ENCODE measurements at places on chromosomes 11 and 22.

GRCh38 chr11:122306831-122307391 is 190.9 kb upstream of the BLID start:
- DNase-seq, result no peak

- DNase-seq, result no peak
These were observed 1089.1 kb downstream of the TBC1D22A start for GRCh38 chr22:47851586-47851985.

DNA sequence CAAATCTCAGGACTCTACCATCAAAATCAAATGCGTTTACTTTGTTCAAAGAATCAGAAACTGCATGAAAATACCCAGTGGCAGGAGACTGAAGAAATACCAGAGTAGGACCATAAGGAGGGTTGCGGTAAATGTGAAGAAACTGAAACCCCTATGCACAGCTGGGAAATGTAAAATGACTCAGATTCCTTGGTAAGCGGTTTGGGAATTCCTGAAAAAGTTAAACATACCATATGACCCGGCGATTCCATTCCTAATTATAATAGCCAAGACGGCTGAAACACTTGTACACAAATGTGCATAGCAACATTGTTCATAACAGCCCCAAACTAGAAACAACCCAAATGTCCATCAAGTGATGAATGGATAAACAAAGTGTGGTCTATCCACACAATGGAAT is 114.1 kb upstream of the GRAMD1B start:
- DNase-seq, result no peak

DNA sequence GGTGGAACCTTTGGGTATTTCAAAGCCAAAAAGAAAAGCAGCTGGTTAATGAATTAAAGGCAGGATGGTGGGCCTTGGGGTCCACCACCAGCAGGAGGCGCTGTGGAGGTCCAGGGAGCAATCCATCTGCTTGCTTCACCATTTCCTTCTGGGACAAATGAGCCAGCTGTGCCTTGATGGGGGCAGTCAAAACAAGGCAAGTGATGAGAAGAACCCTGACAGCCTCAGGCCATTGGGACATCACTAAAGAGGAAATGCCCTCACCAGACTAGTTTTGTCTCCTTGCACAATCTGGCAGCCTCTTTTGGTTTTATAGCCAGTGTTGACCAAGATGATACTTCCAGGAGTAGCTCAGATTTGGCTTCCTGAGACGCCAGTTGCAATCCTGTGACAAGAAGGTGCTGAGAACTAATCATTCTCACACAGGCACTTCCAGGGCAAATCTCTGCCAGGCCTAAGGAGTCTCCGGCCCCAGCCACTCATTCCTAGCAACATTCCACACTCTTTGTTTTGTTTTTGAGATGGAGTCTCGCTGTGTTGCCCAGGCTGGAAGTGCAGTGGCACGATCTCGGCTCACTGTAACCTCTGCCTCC is 38.2 kb upstream of the WEE1 start:
- peak; percentile 56 for DNase-seq

GRCh38 chr11:37264783-37265182 is 666.7 kb upstream of the RAG2 start:
- no peak for DNase-seq

DNA sequence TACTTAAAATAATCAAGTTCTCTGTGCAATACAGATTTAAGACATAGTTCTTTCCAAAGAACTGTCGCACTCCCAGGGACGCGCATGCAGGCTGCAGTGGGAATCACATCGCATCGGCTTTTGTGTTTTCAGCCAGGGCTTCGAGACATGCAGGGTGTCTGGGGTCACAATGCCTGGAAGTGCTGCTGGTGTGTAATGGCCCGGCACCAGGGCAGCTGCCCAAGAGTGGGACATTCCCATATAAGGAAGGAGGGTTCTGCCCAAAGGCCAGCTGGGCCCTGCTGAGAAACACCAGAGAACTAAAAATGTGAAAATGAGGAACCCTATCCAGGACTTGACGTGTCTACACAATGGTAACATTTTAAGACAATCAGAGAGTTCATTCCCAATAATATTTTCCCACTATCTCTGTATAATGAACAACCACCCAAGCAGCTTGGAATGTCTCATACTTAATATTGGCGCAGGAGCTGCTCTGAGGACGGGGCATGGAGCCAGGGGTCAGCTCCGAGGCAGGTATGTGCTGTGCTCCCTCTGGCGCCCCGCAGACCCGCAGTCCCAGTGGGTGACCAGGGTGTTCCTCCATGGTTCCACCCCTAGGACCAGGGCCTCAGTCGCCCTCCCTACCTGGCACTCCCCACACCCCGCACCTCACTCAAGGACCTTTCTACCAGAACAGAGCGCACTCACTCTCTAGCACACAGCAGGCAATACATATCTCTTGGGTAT is 11.3 kb downstream of the MCAT start:
- DNase-seq, result no peak

- DNase-seq, result peak; percentile 34
These were observed 61.9 kb downstream of the BMAL1 start for GRCh38 chr11:13339195-13340153.

GRCh38 chr11:9777066-9777465 is 113.2 kb downstream of the SWAP70 start:
- DNase-seq, result no peak

GRCh38 chr11:70372076-70372475 is 26.3 kb upstream of the CTTN start:
- DNase-seq, result no peak

DNA sequence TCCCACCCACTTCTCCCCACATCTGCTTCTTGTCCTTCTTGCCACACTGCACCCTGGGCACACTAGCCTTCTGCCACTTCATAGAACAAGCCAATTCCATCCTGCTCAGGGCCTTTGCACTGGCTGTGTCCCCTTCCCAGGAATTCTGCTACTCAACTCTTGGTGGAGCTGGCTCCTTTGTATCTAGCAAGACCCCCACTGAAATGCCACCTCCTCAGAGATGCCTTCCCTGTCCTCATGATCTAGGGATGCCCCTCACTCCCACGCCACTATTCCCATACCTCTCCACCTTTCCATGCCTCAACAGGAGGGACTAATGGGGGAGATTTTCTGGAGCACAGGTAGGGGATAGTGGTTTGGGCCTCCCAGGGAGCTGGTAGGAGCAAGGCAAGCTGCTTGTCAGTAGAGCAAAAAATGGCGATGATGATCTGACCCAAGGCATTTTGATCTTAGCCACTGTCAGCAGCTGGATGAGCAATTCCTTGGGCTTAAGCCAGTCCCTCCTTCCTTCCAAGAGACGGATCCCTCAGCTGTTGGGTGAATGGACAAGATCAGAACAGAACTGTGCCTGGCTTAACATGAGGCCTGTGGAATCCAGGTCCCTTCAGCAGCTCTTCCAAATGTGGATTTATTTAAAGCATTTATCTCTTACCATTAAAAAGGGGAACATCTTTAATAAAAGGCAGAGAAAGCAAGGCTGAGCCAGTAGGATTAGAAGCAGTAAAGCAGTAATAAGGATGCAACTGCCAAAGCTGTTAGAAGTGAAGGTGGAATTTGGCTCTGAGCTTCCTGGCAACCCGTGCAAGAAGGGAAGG is 4.0 kb upstream of the PRDM11 start:
- no peak for DNase-seq

- DNase-seq, result no peak
These were observed 158.4 kb downstream of the TEAD1 start for GRCh38 chr11:12832480-12833224.

DNA sequence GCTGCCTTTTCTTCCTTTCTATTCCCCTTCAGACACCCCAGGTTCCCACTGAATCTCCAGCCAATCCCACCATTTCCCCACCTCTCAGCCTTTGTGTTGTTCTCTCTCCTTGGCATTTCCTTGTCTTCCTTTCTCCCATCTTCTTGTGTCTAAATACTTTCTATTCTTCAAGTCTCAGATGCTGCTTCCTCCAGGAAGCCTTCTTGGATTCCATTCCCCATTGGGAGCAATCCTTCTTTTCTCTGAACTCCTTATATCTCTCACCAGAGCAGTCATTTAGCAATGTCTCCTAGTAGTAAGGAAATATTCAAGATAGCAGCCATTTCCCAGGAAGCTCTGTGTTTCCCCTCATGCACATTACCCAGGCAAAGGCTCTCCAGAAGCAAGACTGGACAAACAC is 15.4 kb downstream of the YPEL4 start:
- no peak for DNase-seq

DNA sequence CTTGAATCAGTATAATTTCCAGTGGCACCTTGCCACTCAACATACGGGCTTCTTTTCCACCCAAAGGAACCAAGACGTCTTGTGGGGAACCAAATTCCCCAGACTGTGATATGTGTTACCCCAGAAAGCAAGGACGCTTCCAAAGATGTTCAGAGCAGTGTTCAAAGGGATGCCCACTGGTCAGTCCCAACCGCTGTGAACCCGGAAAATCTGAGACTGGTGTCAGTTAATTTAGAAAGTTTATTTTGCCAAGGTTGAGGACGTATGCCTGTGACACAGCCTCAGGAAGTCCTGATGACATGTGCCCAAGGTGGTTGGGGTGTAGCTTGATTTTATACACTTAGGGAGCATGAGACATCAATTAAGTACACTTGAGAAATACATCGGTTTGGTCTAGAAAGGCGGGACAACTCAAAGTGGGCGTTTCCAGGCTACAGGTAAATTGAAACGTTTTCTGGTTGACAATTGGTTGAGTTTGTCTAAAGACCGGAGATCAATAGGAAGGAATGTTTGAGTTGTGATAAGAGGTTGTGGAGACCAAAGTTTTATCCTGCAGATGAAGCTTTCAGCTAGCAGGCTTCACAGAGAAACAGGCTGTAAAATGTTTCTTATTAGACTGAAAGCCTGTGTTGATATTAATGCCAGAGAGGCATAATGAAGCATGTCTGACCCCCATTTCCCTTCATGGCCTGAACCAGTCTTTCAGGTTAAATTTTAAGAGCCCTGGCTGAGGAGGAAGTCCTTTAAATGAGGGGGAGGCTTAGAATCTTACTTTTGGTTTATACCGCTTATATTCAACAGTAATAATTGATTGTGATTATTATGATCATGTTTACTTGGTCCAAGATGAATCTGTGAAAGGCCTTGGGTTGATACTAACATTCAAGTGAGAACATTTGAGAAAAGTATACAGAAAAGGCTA is 6.8 kb downstream of the APOL3 start:
- DNase-seq, result no peak

DNA sequence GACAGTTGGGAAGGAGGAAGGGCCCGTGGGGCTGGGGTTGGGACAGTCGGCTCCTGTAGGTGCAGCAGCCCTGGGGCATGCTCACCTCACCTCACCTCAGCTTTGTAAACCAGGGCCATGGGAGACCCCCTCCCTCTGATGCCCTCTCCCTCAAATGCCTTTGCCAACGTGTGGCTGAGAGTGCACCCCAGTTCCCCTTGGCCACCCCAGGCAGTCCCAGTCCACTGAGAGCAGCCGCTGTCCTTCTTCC is 4.2 kb upstream of the NEAT1 start:
- DNase-seq, result peak; percentile 12

GRCh38 chr11:104175769-104176168 is 11.8 kb upstream of the PDGFD start:
- no peak for DNase-seq

DNA sequence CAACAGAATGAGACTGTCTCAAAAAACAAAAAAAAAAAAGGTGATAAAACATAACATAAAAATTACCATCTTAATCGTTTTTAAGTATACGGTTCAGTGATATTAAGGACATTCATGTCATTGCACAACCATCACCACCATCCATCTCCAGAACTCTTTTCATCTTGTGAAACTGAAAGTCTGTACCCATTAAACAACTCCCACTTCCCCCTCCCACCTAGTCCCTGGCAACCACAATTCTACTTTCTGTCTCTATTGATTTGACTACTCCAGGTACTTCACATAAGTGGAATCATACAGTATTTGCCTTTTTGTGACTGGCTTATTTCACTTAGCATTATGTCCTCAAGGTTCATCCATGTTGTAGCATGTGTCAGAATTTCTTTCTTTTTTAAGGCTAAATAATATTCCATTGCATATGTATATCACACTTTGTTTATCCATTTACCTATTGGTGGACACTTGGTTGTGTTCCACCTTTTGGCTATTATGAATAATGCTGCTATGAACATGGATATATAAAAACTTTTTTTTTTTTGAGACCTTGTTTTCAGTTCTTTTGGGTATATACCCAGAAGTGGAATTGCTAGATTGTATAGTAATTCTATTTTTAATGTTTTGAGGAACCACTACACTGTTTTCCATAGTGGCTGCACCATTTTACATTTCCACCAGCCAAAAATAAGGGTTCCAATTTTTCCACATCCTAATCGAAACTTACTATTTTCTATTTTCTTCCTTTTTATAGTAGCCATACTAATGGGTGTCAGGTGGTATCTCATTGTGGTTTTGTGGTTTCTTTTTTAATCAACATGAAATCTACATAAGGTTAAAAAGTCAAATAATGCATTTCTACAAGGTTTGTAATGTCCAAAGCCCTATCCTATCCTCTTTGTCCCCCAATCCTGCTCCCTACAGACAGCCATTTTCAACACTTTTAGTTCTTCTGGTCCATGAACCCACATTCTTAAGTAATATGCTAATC is 23.4 kb upstream of the PIK3C2A start:
- peak; percentile 42 for DNase-seq

DNA sequence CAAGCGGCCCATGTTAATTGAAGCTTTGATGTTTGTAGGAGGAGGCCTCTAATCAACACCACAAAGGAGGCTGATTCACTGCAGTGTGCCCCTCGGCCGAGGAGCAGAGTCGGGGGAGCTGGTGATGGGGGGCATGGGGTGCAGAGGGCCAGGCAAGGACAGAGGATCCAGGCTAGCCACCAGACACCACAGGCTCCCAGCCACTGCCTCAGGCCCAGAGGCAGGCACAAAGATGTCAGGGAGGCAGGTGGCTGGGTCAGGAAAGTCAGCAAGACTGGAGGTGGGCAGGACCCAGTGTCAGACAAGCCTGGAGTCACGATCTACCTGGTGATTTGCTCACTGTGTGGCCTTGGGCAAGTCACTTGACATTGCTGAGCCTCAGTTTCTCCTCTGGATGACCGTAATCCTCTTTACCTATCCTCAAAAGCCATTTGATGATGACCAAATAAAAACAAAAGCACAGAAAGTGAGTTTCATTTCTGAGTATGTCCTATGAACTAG is 121.0 kb downstream of the BUD13 start:
- no peak for DNase-seq

DNA sequence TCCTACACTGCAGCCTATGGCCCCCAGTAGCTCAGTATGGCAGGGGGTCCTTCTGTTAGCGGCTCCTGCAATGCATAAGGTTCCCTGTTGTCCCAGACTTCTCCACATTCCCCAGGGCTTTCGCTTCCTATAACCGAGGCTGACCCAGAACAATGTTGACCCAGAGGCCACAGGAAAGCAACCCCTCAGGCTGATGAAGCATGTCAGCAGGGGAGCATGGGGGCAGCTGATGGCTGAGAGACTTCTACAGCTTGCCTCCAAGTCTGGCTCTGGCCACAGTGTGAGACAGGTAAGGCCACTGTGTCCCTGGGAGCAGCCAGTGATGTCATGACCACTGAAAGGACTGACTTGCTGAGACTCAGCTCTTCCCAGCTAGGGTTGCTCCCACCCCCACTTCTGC is 12.5 kb upstream of the PPFIBP2 start:
- no peak for DNase-seq

GRCh38 chr22:39833093-39833492 is 60.5 kb downstream of the ENTHD1 start:
- no peak for DNase-seq

GRCh38 chr11:563066-563811 is 2.5 kb downstream of the RASSF7 start:
- no peak for DNase-seq

GRCh38 chr11:93767018-93767417 is 17.1 kb upstream of the MED17 start:
- no peak for DNase-seq

All from central memory CD4-positive, alpha-beta T cell (primary cell).